ENCODE measurements at places on chromosomes 5 and 9.

DNA sequence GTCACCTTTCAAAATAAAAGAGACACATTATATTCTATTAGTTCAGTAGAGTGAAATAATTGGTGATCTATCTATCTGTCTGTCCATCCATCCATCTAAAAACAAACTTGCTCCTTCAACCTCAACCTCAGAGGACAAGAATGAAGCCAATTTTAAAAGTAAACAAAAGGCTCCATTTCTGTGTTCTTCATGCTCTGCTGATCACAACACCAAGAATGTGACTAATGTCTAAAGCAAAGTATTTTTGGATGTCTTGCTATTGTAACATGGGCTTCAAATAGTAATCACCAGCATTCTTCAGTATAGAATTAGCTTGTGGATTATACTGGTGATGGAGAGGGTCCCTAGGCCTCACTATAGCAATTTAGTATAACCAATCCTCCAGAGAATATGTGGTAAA lies 1304.4 kb downstream of the MAT2B start:
- no peak for DNase-seq

DNA sequence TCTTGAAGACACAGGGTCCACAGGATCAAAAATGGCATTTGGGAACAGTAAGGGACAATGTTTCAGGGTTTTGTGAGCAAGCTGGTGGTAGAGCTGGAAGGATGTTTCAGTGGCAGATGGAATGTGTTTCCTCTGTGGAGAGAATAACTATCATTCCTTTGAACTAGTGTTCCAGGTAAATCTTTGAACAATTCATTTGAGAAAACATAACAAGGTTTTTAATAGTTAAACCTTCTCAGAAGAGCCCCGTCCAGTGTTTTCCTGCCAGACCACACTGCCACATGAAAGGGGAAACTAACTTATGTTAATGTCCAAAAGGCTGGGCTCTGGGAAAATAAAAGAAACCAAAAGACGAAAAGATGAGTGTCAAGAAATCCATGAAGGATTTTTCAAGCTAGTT lies 207.0 kb upstream of the ZNF462 start:
- no peak for DNase-seq

GRCh38 chr5:423233-423565 lies 19.8 kb upstream of the EXOC3 start:
- no peak for DNase-seq

DNA sequence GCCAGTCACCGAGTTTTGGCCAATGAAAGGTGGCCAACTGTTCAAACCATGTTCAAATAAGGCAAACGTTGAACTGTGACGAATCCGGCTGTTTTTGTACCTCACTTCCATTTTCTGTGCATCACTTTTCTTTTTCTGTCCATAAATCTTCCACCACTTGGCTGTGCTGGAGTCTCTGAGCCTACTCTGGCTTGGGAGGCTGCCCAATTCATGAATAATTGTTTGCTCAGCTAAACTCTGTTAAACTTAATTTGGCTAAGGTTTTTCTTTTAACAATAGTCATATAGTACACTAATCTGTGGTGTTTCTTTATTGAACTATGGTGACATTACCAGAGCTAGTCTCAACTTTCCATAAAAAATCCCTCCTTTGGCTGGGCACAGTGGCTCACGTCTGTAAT lies 11.3 kb downstream of the NIM1K start:
- DNase-seq = peak; percentile 54

GRCh38 chr9:126621061-126621918 lies 7.6 kb downstream of the LMX1B start:
- no peak for DNase-seq

DNA sequence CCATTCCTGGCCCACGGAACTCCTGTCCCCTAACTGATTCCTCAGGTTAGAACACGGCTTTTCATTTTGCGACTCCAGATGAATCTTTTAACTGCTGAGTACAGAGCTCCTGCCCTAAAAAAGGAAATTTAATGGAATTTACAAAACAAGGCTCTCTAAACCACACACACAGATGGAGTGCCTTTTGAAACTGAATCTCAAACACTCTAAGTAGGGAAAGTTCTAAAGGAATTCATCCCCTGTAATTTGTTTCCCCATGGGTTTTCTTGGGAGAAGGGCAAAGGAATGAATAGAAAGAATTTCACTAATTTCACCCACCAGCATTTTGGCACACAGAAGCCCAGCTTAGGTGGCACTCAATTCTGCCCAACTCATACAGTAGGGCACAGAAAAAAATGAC lies 106.5 kb downstream of the THBS4 start:
- DNase-seq = no peak

- no peak for DNase-seq
Measured at GRCh38 chr5:59231221-59231931, 648.5 kb downstream of the RAB3C start.

All from MG63 (cell line).